HCT116 (cell line): ENCODE measurements at places on chromosomes 5 and 9.
A peak's percentile ranks its signal among the peaks of the same experiment; 100 is the strongest.

DNA sequence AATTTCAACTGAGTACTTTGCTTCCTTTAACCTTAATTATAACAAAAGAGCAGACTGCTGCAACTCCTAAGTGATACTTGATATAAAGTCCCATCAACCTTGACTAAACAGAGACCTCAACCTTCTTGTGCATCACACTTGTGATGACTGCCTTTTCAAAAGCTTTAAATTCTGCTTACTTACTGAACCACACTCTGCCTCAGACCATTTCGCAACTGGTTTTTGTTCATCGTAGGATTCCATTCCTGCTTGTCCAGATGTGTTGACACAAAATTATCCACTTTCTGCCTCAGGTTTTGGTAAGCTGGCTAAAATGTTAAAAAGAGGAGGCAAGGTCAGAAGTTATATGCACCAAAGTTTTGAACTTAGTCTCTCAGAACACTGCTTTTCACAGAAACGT, 3.5 kb downstream of the BOD1 start:
- no peak overlapping the region for H3K27ac ChIP-seq
- no peaks in the 10 kb centered on the region for H3K27me3 ChIP-seq
- H3K36me3 ChIP-seq = peaks cover 31% of the 10 kb centered on the region
- peaks cover 18% of the 10 kb centered on the region for H3K4me1 ChIP-seq

- no peak overlapping the region for H3K4me3 ChIP-seq
- H3K4me1 ChIP-seq = no peaks in the 10 kb centered on the region
- no peak for DNase-seq
- H3K36me3 ChIP-seq = no peaks in the 10 kb centered on the region
- H3K27ac ChIP-seq = no peak overlapping the region
- H3K27me3 ChIP-seq = 0 out of 2 replicates have a peak, but pooled peaks cover 3% of the 10 kb centered on the region
These were observed 28.4 kb downstream of the SYK start for GRCh38 chr9:90830051-90830450.

- no peaks in the 10 kb centered on the region for H3K27me3 ChIP-seq
- no peak overlapping the region for H3K4me3 ChIP-seq
- no peaks in the 10 kb centered on the region for H3K36me3 ChIP-seq
- peak overlapping the region; percentile 41 for H3K27ac ChIP-seq
- DNase-seq = no peak
- peaks cover 5% of the 10 kb centered on the region for H3K4me1 ChIP-seq
These were observed 15.3 kb upstream of the KLF4 start for GRCh38 chr9:107504585-107505455.

- no peaks in the 10 kb centered on the region for H3K27me3 ChIP-seq
- DNase-seq = peak; percentile 69
- H3K4me3 ChIP-seq = no peak overlapping the region
- H3K36me3 ChIP-seq = no peaks in the 10 kb centered on the region
These were observed 597.3 kb downstream of the PRELID2 start for GRCh38 chr5:145237843-145238242.

DNA sequence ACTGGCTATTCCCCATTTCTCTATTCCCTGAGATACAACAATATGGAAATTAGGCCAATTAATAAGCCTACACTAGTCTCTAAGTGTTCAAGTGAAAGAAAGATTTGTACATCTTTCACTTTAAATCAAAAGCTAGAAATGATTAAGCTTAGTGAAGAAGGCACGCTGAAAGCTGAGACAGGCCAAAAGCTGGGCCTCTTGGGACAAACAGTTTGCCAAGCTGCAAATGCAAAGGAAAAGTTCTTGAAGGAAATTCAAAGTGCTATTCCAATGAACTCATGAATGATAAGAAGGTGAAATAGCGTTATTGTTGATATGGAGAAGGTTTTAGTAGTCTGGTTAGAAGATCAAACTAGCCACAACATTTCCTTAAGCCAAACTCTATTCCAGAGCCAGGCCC, 256.2 kb downstream of the ZSWIM6 start:
- H3K36me3 ChIP-seq = no peaks in the 10 kb centered on the region
- H3K4me3 ChIP-seq = no peak overlapping the region
- H3K4me1 ChIP-seq = no peaks in the 10 kb centered on the region
- no peak for DNase-seq
- no peak overlapping the region for H3K27ac ChIP-seq
- no peaks in the 10 kb centered on the region for H3K27me3 ChIP-seq

- H3K27me3 ChIP-seq = no peaks in the 10 kb centered on the region
- H3K36me3 ChIP-seq = no peaks in the 10 kb centered on the region
- no peak overlapping the region for H3K27ac ChIP-seq
- no peak for DNase-seq
- H3K4me3 ChIP-seq = no peak overlapping the region
These were observed 26.2 kb upstream of the LAMC3 start for GRCh38 chr9:130982636-130983358.

DNA sequence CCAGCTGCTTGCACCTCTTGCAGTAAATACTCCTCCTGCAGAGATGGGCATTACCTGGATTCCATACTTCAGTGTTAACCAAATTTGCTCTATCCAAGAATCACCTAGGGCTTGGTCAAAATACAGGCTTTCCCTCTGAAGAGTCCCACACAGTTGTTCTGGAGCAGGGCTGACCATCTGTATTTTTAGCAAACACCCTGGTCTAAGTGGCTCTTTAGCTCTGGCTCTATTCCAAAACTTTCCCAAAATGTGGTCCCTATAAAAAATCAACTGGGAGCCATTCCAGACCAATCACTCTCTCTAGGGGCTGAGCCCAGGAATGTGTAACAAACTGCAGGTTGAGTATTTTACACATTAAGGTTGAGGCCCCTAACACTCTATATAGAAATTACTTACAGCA, 153.7 kb downstream of the SPOCK1 start:
- H3K4me3 ChIP-seq = no peak overlapping the region
- H3K4me1 ChIP-seq = no peaks in the 10 kb centered on the region
- H3K27ac ChIP-seq = no peak overlapping the region

DNA sequence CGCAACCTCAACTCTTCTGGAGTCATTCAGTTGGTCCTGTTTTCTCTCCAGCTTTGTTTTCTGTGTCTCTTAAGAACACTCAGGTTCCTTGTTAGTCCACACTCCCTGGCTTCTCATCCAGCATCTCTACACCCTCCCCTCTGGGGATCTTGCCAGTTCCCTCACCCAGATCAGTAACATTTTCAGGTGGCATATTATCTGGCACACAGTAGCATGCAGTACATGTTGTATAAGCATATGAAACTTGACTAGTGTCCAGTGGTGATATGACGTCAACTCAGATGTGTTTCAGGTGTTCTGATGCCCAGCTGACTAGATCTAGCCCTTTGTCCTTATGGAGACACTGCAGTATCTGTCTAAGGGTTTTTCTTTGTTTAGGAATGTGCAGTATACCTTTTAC, 184.3 kb downstream of the ARHGAP26 start:
- no peaks in the 10 kb centered on the region for H3K27me3 ChIP-seq
- no peak overlapping the region for H3K27ac ChIP-seq
- H3K36me3 ChIP-seq = no peaks in the 10 kb centered on the region
- peaks cover 15% of the 10 kb centered on the region for H3K4me1 ChIP-seq
- H3K4me3 ChIP-seq = no peak overlapping the region

GRCh38 chr5:55603922-55604321, 69.2 kb upstream of the PLPP1 start:
- no peak overlapping the region for H3K27ac ChIP-seq
- DNase-seq = no peak
- no peaks in the 10 kb centered on the region for H3K36me3 ChIP-seq
- no peak overlapping the region for H3K4me3 ChIP-seq

DNA sequence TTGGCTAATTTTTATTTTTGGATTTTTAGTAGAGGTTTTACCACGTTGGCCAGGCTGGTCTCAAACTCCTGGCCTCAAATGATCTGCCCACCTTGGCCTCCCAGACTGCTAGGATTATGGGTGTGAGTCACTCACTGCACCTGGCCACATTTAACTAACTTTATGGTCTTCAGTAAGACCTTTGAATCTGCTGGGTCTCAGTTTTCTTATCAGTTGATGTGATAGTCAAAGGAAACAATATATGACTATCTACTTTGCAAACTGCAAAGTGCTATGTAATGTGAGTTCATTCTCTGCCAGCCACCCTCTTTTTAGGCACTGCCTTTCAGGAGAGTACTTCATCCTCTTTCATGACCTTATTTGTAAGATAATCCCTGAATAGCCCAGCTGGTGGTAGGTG, 474.7 kb downstream of the PDE4D start:
- H3K27ac ChIP-seq = no peak overlapping the region
- no peaks in the 10 kb centered on the region for H3K36me3 ChIP-seq
- no peak for DNase-seq
- H3K27me3 ChIP-seq = no peaks in the 10 kb centered on the region

- H3K36me3 ChIP-seq = no peaks in the 10 kb centered on the region
- no peaks in the 10 kb centered on the region for H3K4me1 ChIP-seq
- no peaks in the 10 kb centered on the region for H3K27me3 ChIP-seq
- H3K27ac ChIP-seq = no peak overlapping the region
- no peak overlapping the region for H3K4me3 ChIP-seq
- no peak for DNase-seq
These were observed 99.0 kb downstream of the CDH12 start for GRCh38 chr5:22754155-22754554.

- no peaks in the 10 kb centered on the region for H3K27me3 ChIP-seq
- no peak overlapping the region for H3K4me3 ChIP-seq
- no peaks in the 10 kb centered on the region for H3K36me3 ChIP-seq
- no peak overlapping the region for H3K27ac ChIP-seq
These were observed 519.6 kb downstream of the CYLC2 start for GRCh38 chr9:103514767-103515166.

- no peaks in the 10 kb centered on the region for H3K36me3 ChIP-seq
- no peak overlapping the region for H3K27ac ChIP-seq
- DNase-seq = no peak
- H3K4me1 ChIP-seq = no peaks in the 10 kb centered on the region
- H3K27me3 ChIP-seq = no peaks in the 10 kb centered on the region
These were observed 28.1 kb downstream of the TTC23L start for GRCh38 chr5:34866989-34867471.

DNA sequence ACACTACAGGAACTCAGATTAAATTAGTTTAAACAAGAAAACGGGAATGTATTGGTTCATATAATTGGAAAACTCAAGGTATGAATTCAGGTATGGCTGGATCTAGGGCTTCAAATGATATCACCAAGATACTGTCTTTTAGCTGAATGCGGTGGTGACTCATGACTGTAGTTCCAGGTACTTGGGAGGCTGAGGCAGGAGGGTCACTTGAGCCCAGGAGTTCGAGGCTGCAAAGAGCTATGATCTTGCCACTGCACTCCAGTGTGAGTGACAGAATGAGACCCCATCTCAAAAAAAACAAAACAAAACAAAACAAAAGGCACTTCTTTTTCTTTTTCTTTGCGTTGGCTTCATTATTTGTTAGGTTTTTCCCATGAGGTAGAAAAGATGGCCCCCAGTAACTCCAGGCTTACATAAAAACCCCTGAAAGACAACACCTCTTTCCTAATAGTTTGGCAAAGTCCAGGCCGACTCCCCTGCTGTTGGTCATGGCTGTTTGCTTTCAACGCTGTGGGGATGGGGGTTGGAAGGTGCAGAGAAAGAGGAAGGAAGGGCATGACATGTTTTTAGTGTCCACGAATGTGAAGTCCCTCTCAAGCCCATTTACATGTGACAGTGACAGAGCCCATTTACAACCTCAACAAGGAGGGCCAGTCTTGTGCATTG, 39.8 kb upstream of the CRB2 start:
- H3K27me3 ChIP-seq = no peaks in the 10 kb centered on the region
- peaks cover 12% of the 10 kb centered on the region for H3K4me1 ChIP-seq
- no peak for DNase-seq
- no peak overlapping the region for H3K4me3 ChIP-seq
- H3K27ac ChIP-seq = no peak overlapping the region

- no peak within 1 kb of the TSS for H3K27ac ChIP-seq
- no peak for DNase-seq
These were observed at the start of gene ARID3C for GRCh38 chr9:34628656-34629490. Gene ARID3C (minus strand): TSS chr9:34629066. CDS start chr9:34628014, 1,052 bp downstream.

GRCh38 chr9:75039801-75040200, 11.7 kb upstream of the CARNMT1 start:
- H3K4me3 ChIP-seq = no peak overlapping the region
- no peaks in the 10 kb centered on the region for H3K36me3 ChIP-seq
- DNase-seq = no peak

GRCh38 chr5:58898538-58898937, 315.7 kb downstream of the RAB3C start:
- no peaks in the 10 kb centered on the region for H3K4me1 ChIP-seq
- no peaks in the 10 kb centered on the region for H3K27me3 ChIP-seq
- no peak overlapping the region for H3K27ac ChIP-seq
- no peaks in the 10 kb centered on the region for H3K36me3 ChIP-seq
- DNase-seq = no peak

DNA sequence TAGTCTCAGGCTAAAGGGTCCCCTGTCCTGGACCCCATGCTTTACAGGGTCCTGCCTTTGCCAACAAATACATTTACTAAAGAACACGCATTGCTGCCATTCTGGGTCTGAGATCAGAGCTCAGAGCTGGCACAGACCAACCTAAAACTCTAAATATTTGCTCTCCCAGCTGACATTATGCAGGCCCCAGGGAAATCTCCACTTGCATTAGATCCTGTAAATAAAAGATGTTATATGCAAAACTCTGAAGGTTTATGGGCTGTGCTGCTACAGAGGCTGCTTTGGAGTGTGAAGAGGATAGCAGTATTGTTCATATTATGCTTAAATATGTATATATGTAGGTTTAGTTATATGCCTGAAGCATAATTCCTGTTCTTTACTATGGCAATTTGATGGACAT, 35.9 kb upstream of the RANBP3L start:
- H3K4me1 ChIP-seq = no peaks in the 10 kb centered on the region
- no peaks in the 10 kb centered on the region for H3K36me3 ChIP-seq
- no peak overlapping the region for H3K4me3 ChIP-seq

DNA sequence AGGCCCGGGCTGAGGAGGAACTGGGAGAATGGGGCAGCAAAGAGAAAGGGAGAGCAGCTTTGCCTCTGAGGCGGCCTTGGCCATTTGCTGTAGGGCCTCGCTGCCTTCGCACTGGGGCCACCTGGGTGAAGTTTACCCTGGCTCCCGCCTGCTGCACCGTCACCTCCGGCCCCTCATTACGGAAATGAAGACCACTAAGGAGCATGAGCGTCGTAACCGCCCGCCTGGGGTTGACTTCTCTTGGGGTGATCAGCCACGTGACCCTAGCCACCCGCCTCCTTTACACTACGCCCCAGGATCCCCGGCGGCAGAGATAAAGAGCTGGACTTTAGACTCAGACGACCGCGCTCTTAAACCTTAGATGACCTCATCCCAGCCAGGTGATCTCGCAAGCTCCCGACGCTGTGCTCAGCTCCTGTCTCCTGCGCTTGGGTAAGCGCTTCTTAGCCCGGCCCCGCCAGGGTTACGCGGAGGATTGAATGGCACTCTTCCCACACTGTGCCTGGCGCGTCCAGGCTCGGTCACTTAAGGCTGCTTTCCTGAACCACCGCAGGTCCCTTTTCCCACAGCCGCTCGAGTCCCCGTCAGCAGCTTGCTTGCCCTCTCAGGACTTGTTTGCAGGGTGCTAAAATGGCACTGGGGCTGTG, 107.9 kb upstream of the LARP1 start:
- no peak for DNase-seq
- H3K4me3 ChIP-seq = no peak overlapping the region
- H3K27ac ChIP-seq = no peak overlapping the region
- H3K4me1 ChIP-seq = no peaks in the 10 kb centered on the region
- no peaks in the 10 kb centered on the region for H3K27me3 ChIP-seq
- no peaks in the 10 kb centered on the region for H3K36me3 ChIP-seq
